Retinal pigment epithelial cell (primary cell): ENCODE measurements at places on chromosomes 12 and 14.

- peak; percentile 3 for DNase-seq
Observed at GRCh38 chr14:101588990-101589389, 27.7 kb downstream of the DIO3 start.

GRCh38 chr14:85764822-85765221 is 234.9 kb downstream of the FLRT2 start:
- DNase-seq: no peak

DNA sequence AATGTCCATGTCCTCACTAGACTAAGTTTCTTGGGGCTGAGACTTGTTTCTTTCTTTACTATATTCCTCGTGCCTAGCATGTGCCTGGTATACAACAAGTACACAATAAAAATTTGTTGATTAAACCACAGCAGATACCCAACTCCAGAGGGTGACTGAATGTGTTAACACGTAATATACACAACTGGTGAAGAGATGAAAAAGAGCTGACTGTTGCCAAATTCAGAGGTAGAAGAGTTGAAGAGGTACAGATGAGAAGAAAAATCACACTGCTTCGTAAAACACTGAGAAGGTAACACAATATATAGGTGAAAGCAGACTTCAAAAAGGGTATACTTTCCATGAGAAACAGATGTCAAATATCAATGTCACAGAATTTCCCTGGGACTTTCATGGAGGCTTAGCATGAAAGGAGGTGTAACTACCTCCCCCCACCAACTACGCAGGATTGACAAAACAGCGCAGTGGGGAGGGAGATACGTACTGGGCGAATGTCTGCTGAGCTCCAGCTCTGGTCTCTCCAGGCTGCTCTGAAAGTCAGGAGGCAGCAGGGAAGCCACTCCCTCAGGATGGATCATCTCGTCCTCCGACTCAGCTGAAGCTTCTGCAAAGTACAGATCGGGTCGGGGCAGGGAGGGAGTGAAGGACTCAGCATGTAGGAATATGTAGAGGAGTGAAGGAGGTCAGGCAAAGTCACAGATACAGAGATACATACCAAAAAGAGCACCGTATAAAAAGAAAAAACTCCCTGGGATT is 5.3 kb downstream of the ACIN1 start:
- DNase-seq: no peak

DNA sequence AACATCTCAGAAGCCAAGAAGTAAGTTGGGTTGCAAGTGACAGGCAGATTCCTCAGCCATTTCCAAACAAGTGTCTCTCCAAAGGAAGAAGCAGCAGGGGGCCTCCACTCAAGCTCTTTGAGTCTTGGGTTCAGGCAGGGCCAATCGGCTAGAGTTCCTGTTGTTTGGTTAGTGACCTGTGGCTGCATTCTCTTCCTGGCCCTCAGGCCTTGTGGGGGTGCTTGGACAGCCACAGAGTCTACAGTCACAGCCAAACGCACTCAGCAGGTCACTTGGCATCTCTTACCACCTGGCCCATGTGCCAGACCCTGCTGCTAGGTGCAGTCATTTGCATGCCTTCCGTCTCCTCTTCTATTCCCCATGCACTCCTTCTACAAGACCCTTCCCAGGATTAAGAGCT is 353.9 kb downstream of the GRIN2B start:
- DNase-seq: no peak

GRCh38 chr12:104504146-104504545 is 47.4 kb downstream of the CHST11 start:
- DNase-seq: no peak

DNA sequence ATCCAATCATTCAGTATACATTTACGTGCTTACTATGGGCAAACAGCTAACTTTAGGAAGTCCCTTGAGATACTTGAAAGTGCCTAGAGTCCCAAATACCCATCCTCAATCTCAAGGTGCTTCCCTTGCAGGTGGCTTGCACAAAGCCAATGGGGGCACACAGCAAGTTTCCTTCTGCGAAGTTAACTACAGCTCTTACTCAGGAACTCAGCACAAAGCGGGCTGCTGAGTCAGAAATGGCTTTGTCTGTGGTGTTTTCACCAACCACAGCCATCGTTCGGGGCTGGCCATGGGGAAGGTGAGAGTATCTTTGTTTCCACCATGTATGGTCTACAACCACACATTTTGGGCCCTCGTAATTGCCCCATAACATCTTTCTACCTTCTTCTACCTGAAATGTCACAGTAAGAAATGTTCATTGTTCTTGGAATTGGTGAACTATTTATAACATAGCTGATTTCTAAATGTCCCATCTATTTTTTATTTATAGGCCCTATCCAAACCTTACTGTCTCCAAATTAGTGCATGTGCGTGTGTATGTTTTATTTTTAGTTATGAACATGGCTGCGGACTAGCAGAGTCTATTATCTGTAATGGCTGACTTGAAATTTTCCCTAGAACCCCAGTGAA is 13.9 kb downstream of the MFAP5 start:
- DNase-seq: no peak

GRCh38 chr14:25570483-25570882 is 520.5 kb upstream of the STXBP6 start:
- DNase-seq: no peak

GRCh38 chr14:62179367-62180018 is 417.3 kb downstream of the SNAPC1 start:
- DNase-seq: peak; percentile 49

GRCh38 chr14:74846968-74847665 is 28.8 kb downstream of the PROX2 start:
- no peak for DNase-seq

- no peak for DNase-seq
Observed at GRCh38 chr14:100322138-100322957, 791 bp upstream of the SLC25A47 start.
